ENCODE measurements at places on chromosomes 12 and 14.
A peak's percentile ranks its signal among the peaks of the same experiment; 100 is the strongest.

DNA sequence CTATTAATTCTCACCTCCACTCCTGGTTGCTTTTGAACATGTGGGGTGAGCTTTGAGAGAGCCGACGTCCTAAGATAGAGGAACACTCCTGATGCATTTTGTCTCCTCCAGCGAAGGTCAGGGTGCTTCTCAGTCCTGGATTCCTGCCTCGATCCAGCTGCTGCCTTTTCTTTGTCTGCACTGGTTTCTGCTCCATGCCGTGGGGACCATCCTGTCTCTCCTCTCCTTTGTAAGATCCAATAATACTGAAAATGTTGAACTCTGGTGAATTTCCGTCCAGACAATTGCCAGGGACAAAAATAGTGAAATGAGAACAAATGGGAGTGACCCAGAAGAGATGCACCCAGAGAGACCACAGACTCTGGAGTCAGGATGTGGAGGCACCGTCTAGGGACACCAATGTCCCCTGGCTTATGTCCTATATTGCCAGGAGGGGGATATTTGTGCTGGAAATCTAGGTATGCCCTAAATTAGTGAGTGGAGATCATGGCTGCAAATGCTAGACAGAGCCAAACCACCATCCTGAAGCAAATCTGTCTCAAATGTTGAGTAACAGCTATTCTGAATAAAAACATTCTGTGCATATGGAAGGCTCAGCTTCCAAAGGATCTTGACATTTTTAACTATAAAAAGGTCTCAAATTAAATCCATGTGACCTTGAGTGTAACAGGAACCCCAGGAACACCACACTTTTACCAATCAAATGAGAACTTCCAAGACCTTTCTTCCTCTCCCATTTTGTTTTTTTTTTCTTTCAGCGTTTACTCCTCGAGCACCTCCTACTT, 170.9 kb downstream of the PPM1H start:
- DNase-seq: no peak

GRCh38 chr12:16972923-16973770, 367.2 kb upstream of the LMO3 start:
- DNase-seq: no peak

DNA sequence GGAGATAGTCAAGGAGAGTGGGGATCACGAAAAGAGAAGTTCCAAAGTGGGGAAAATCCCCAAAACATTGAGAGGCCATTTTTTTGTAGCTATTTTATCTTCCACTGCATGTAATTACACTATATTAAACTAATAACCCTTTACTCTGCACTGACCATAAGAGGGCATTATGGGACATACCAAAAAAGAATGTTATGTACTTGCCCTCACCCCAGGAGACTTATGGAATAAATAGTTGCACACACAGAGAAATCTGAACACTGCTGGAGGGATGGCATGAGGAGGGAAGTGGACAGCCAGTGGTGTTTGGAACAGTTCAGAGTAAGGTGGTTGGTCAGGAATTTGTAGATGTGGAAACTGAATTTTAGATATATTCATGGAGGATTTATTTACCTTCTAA, 422.9 kb downstream of the SNAPC1 start:
- no peak for DNase-seq

DNA sequence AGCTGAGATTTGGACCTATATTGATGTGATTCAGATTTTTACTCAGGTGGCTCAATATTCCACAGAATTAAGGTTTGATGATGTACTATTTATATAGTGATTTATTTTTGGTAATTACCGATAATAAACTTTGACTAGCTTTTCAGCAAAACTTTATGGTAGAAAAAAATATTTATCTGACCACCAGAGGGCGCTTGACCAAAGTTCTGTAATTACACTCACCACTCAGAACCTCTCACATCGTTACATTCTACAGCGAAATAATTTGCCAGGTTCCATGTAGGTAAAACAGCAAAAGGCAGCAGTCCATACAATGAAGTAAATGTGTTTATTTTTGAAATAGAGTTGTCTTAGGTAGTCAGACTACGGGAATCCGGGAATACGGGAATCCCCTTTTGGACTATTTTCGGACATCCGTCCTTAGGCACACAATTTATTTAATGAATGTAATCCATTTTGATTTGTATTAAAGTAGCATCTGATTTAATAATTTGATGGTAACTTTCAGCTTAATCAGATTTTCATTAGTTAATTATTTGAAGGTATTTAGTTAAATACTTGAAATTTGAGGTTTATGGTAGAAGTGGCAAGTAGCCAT, 143.0 kb upstream of the DDHD1 start:
- peak; percentile 26 for DNase-seq

DNA sequence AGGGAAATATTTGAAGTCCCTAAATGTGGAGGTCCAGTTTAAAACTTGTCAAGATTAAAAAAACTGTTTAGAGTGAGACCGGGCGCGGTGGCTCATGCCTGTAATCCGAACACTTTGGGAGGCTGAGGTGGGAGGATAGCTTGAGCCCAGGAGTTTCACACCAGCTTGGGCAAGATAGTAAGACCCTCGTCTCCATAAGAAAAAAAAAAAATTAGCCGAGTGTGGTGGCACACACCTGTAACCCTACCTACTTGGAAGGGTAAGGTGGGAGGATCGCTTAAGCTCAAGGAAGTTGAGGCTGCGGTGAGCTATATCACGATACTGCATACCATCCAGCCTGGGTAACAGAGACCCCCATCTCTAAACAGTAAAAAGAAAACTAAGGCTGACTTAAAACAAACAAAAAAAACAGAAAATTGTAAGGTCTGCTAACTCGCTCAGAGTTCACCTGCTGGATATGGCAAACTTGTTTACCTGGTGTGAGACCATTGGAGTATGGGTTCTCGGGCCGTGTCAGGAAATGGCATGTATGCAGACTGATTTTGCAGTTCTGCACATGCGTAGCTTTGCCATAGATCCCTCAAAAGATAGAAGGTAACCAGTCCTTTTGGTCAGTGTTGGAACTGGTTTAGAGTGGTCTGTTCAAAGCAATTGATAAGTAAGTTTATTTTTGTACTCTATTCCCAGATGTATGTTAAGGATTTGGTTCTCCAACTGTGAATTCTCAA, 2.1 kb downstream of the RNF10 start:
- DNase-seq: no peak

DNA sequence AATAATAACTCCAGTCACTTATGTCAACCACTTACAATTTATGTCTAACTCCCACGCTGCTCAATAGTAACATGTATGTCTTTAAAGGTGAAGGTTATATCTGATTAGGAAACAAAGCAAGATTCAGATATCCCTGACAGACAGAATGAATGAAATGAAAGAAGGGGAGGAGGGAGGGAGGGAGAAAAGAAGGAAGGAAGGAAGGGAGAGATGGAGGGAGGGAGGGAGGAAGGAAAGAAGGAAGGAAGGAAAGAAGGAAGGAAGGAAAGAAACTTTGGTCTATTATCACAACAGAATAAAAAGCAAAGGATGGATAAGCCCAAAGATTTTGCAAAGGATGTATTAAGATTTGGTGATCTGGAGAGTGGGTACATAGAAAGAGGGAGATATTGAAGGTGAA, 433.3 kb downstream of the PRKD1 start:
- no peak for DNase-seq

Measured in hematopoietic multipotent progenitor cell (in vitro differentiated cells).